ENCODE measurements at places on chromosomes 7 and 10.

- peak; percentile 67 for DNase-seq
Observed at GRCh38 chr7:128672927-128673517, 930 bp downstream of the GARIN1A start.

DNA sequence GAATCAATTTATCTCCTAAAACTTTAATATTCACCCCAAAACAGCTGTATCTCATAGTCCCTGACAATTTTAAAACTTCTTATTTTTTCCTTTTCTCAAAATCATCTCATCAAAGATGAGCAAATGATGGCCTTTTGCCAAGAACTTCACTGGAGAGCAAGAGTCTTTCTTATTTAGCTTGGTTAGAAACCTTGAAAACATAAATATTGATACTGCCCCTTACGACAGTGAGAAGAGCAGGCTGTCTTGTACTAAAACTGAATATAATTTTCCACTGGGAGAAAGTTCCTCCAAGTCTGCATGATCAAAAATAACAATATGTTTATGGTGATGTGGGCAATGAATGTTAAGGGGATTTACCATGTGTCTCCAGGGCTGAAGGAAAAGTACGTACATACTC, 109.0 kb downstream of the COL28A1 start:
- no peak for DNase-seq

DNA sequence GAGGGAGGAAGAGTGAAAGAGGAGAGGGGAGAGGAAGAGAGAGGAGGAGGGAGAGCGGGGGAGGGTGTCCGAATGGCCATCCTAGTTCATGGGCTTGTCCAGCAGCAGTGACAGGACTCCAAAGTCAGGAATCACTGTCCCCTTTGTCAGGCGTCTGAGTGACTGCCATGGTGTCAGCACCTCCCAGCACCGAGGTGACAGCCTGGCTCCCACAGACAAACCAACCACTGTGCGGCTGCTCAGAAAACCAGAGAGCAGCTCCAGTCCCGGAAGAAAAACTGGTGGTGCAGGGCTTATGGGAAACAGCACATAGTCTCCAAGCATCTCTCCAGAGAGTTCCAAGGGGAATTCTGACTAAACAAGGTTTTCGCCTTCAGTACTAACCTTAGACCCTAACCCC, 18.9 kb upstream of the FGFR2 start:
- DNase-seq: no peak

DNA sequence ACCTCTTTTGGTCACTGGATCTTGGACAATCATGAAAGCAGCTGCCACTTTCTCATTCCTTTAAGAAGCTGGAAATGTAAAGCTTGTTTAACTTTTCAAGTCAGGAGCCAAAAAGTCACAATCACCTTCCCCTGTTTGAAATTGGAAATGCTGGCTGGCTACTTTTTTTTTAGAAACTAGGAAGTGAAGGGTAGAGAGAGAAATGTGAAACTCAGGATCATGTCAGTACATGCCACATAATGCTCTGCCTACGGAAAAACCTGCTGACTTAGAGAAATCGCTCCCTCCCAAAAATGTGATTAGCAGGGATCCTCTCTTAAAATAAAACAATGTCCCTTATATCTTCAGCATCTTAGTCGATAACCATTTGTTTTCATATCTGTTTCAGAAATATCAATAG, 188.4 kb upstream of the C7orf33 start:
- DNase-seq: no peak

DNA sequence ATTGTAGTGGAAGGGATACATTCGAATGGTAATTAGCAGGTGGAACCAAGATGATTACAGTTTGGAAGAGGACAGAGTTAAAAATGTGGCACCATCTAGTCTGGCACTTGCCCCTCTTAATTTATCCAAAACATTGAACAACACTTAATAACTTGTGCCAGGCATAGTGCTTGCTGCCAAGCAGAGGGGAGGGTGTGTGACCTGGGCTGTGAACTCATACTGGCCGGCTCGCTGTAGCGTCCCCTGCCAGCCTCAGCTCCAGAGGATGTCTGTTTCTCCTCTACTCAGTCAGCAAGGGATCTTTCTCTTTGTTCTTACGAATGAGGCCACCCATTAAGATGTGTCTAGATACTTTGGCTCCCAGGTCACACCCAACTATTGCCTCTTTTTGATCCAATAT, 179.4 kb upstream of the INHBA start:
- DNase-seq: no peak

- DNase-seq: peak; percentile 33
Observed at GRCh38 chr10:87864496-87865059, 1.2 kb downstream of the PTEN start.

- DNase-seq: no peak
Observed at GRCh38 chr7:17031906-17032551, 150.2 kb upstream of the AGR3 start.

GRCh38 chr10:4082861-4083260, 297.9 kb upstream of the KLF6 start:
- no peak for DNase-seq

- no peak for DNase-seq
Observed at GRCh38 chr7:22657479-22657878, 69.5 kb upstream of the IL6 start.

GRCh38 chr7:39709029-39709428, 85.7 kb downstream of the RALA start:
- DNase-seq: no peak

- no peak for DNase-seq
Observed at GRCh38 chr7:39005036-39005435, 27.3 kb downstream of the POU6F2 start.

DNA sequence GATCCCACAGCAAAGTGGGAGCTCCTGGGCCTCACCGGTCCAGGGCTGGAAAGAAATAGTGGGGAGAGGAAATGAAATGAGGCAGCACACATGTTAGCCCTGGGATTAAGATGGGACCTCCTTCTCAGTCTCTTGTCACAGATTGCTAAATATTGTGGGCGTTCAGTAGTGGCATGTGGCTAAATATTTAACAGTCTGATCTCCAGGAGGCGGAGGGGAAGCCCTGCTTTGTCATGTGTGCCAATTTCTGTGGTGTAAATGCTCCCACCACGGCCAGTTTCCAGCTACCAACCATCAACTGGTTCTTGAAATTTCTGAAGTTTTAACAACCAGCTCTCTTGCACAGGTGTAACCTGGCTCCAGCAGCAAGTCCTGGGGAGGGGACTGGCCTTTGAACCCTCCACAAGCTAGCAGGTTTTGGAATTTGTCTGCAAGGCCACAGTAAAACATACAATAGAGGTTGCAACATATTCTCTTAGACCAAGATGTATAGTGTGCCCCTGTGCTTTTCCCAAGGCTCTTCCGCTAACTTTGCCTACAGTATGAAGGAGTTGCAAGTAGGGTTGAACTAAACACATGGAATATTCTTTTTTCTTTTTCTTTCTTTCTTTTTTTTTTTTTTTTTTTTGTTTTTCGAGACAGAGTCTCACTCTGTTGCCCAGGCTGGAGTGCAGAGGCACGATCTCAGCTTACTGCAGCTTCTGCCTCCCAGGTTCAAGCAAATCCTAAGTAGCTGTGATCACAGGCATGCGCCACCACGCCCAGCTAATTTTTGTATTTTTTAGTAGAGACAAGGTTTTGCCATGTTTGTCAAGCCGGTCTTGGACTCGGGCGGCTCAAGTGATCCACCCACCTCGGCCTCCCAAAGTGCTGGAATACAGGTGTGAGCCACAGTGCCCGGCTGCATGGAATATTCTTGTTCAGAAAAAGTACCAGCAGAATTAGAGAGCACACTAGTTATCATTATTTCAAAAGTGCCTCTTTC, 103.1 kb upstream of the PCBD1 start:
- no peak for DNase-seq

DNA sequence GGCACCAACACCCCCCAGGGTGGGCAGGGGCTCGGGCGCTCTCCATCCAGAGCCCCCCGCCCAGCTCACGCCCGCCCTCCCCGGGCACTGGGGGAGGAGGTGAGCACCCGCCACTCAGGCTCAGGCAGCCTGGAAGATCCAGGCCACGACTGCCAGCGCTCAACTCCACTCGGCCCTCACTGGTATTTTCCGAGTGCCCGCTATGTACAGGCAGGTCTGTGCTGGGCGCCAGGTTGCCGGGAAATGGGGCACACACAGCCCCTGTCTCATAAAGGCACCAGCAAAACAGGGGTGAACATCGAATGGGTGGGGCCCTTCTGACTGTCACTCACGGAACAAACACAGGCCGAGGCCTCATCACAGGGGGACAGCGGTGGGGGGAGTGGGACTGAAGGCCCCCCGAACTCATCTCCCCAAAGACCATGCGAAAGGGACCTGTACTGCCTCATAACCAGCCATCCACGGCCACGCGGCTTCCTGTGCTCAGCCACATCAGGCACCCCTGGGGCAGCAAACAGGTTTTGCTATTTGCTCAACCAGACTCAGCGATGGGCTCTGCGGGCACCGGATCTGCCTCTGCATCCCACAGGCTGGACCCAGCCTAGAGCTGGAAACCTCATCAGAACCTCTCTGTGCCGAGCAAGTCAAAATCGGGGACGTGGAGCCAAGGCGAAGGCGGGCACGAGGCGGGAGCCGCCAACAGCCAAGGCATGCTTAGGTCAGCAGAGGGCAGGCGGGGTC, 98.7 kb upstream of the DNAAF5 start:
- DNase-seq: no peak

GRCh38 chr10:11218395-11218794, 200.7 kb downstream of the CELF2 start:
- no peak for DNase-seq

DNA sequence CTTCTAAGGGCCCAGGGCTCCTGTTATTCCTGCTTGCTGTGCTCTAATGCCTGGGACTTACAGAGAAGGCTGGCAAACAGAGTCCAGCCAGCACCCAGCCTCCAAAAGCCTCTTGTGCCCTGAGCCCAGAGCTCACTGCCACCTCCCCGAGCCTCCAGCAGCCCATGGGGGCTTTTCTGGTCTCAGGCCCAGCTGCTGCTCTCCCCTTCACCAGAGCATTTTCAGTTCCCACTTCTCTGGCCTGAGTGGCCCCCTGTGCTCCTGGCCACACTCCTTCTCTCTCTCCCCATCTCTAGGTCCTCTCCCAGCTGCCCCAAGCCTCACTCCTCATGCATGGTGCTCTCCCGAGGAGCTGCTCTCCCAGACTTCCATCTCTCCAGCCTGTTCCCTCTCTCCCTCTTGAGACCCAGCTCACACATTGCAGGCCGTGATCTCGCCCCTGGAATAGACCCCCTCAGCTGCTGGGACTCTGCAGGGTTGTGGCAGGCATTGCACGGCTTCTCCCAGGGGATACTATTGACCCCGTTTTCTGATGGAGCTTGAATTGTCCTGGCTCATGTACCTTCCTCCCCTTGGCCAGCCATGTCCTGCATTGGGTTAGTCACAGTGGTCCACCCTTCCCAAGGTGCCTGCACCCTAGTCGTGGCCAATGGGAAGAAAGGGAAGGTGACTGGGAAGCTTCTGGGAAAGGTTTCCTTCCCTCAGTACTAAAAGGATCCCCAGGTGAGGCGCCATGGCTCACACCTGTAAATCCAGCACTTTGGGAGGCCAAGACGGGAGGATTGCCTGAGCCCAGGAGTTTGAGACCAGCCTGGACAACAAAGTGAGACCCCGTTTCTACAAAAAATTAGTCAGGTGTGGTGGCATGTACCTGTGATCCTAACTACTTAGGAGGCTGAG, 9.0 kb upstream of the RASSF4 start:
- DNase-seq: no peak

- DNase-seq: no peak
Observed at GRCh38 chr10:32123021-32123420, 66.8 kb upstream of the KIF5B start.

GRCh38 chr10:112816033-112816430, 134.0 kb upstream of the TCF7L2 start:
- no peak for DNase-seq

- no peak for DNase-seq
Observed at GRCh38 chr7:143148651-143149050, 16.8 kb downstream of the PIP start.

GRCh38 chr10:6055929-6056328, 6.2 kb downstream of the IL2RA start:
- DNase-seq: no peak

DNA sequence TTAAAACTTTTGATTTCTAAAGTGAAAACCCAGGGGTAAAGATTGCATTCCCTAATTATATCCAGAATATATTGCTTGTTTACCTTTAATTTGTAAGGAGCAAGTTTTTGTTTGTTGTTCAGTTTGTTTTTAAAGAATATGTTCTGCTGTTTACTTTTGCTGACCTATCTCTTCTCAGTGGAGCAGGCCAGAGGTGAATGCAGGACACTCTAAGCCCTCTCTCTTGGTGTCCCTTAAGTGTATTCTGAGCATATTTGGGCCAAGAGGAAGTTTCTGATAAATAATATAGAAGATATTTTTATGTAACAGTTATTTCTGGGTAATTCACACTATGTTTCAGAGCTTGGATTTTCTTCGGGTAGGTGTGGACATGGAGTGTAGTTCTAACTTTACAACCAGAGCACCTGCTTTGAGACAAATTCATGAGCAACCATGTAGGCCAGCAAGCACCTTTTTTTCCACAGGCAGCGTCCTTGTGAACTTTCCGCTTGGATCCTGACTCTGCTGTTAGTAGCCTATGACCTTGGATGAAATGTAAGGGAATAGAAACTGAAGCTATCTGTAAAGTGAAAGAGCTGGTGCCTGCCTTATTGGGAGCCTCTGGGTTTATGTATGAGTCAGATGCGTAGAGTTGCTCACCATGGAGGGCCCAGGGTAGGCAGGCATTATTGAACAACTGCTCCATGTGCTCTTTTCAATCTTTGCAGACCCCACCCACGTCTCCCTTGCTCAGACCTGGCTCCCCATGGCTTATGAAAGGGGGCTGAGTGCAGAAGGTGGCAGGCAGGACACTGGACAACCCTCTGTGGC, 16.1 kb downstream of the OGDH start:
- no peak for DNase-seq

- DNase-seq: peak; percentile 51
Observed at GRCh38 chr10:102678842-102679289, 34.6 kb downstream of the TRIM8 start.

DNA sequence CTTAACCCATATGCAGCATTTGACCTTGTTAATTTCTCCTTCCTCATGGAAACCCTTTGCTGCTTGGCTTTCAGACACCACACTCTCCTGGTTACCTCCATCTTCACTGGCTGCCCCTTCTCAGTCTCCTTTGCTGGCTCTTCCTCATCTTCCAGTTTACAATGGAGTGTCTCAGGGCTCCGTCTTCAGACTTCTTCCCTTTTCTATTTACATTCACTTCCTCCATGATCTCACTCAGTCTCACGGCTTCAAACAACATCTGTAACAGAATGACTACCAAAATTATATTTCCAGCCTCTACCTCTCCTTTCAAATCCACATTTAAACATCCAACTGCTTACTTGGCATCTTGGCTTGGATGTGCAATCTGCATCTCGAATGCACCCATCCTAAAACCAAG, 140.4 kb downstream of the DKK1 start:
- no peak for DNase-seq

DNA sequence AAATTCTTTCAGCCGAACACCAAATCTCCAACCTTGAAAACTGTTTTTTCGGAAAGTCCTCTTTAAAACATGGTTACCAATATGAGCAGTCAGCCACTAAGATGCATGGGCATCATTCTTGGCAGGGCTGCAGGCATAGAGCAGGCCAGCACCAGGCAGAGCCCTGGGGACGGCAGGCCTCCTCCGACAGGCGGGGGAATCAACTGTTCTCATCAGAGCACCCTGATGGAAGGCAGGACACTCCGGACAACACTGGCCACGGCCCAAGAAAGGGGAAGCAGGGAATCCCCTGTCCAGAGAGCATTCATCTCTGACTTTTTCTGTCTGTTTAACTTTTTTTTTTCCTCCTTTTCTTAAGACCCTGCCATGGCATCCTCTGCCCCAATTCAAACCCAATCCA, 1.4 kb upstream of the NOS3 start:
- no peak for DNase-seq

All from NCI-H526 (cell line).